ENCODE measurements at places on chromosomes 5 and 9.

GRCh38 chr5:113218906-113219517 is 215.8 kb downstream of the TSSK1B start:
- DNase-seq: no peak

GRCh38 chr9:88691091-88691490 is 156.1 kb downstream of the NXNL2 start:
- no peak for DNase-seq

DNA sequence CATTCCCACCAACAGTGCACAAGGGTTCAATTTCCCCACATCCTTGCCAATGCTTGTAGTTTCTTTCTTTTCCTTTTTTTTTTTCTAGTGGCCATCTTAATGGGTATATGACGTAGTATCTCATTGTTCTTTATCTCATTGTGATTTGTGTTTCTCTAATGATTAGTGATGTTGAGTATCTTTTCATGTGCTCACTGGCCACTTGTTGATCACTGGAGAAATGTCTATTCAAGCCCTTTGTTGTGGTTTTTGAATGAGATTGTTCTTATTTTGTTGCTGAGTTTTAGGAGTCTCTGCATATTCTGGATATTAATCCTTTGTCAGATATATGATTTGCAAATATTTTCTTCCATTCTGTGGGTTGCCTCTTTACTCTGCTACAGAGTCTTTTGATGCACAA is 1.6 kb upstream of the TMED9 start:
- DNase-seq: no peak

DNA sequence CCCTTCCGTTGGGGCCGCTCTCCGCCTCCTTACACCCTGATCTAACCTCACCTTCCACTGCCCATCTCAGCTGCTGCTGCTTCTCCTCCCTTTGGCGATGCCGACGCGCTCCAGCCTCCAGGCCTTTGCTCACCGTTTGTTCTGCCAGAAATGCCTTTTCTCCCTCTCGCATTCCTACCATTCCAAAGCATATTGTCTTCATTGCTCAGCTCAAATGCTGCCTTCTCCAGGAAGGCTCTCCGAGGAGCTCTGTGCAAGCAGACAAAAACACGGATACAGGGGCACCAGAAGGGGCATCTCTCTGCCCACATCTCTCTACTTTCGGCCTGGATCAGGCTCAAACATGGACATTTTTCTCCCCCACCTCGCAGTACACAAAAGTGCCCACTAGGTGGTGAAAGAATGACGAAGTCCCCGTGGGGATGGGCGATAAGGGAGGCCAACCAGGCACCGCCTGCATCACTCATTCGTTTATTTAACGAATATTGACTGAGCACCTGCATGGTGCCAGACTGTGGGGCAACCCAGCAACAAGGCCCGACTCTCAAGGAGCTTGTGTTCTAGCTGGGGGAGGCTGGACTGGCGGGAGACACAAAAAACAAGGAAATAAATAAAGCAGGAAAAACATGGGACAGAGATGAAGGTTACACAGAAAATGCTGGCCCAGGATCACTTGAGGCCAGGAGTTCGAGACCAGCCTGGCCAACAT is 7.3 kb upstream of the GRHPR start:
- DNase-seq: peak; percentile 76

- DNase-seq: peak; percentile 9
These were observed 185.9 kb downstream of the ERCC6L2 start for GRCh38 chr9:96061293-96061987.

- DNase-seq: no peak
These were observed 192.6 kb downstream of the EFNA5 start for GRCh38 chr5:107478068-107478641.

- DNase-seq: no peak
These were observed 37.9 kb downstream of the LHFPL2 start for GRCh38 chr5:78610636-78611035.

- DNase-seq: no peak
These were observed 10.1 kb downstream of the FBXL7 start for GRCh38 chr5:15510092-15510491.

DNA sequence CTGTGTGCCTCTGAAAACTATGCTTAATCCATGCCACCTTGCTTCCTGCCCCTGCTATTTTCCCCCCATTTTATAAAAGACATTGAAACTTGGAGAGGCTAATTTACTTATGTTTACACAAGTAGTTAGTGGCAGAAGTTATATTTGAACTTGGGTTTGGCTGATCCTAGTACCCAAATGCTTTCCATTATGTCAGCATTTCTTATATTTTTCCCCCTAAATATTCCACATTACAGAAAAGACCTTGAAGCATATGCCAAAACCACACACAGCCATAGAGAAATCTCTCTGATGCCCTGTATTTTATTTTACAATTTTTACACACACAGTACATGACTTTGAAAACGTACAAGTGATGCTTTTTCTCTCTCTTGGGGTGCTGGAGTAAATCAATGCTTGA is 11.2 kb downstream of the C1QTNF2 start:
- no peak for DNase-seq

DNA sequence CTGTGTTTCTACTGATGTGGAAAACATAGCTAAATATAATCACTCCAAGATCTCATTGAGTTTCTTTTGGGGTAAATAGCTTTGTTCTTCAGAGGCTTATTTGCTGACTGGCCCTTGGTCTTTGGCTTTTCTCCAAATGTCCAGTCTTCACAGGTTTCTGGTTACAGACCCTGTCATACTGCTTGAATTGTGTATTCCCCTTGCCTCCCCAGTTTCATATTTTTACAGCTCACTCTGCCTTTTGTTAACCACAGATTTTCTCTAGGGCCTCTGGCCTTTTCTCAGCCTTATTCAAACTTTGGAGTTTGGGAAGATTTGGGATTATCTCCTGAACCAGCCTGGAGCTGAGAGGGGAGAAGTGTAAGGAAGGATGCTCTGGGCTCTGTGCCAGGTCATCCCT is 23.9 kb downstream of the ISOC1 start:
- no peak for DNase-seq

DNA sequence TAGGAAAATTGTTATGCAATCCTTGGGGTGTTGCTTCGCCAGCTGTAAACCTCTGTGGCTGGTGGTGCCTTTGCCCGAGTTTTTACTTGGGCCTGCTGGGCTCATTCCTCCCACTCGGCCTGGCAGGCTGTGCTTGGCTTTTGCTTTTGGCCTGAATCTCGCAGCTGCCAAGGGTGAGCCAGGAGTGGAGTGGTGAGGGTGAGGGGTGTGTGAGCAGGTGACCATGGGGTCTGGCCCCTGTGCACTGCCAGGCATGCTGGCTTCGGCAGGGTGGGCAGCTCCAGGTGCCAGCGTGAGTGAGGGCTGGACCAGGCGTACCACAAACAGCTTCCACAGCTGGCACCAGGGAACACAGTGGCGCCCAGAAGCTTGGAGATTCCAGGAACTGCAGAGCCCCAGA is 12.6 kb upstream of the DHFR start:
- DNase-seq: no peak

DNA sequence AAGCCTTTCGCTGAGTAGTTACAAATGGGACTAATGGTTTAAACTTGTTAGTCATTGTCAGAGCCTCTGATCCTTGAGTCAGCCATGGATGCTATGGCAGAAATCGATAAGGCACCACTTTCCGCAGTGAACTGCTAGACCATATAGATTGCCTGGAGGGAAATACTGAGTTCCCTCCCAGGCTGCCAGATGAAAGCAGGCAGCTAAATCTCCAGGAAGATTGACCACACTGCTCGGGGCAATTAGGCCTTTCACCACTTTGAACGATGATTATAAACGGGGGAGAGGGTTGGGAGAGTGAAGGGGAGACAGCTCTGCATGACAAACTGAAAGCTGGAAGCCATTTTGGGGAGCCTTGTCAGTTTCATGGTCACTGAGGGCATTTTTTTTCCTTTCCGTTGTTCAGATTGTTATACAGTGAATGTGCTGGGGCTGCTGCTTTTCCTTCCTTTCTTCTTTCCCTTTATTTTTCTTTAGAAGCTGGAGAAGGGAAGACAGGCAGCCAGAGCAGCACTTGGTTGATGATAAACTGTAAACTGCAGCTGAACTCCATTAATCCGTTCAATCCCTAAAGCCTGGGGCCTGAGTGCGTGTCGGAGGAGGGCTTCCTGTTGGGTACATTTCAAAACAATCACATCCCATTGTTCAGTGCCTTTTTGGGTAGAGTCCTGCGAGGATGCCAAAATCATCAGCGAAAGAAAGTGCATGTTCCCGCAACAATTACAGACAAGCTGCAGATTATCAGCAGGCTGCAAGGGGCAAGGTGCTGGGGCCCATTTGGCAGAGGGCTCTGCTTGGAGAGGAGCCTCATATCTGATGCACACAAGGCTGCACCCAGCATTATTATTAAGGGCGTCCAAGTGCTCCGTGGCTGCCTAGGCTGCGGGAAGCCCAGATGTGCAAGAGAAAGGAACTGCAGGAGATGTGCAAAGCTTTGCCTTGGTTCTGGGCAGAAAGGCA is 308.4 kb downstream of the PSAT1 start:
- no peak for DNase-seq

All from stimulated activated CD4-positive, alpha-beta T cell treated with anti-CD3 and anti-CD28 coated beads, TNF-alpha, amount 100 ng/mL, for 48 hours (primary cell).